ENCODE measurements at places on chromosomes 5 and 9. TPM values are rescaled to one million over a fixed set of nuclear protein-coding genes. Genes with fewer than 3 reads are reported as not detected.

Gene LCN10
- not detected for total RNA-seq

Gene EGFLAM
- 0.15 TPM for total RNA-seq

GRCh38 chr9:29928072-29928471 lies 2354.8 kb upstream of the C9orf72 start:
- H3K4me1 ChIP-seq: no peaks in the 10 kb centered on the region
- H3K27ac ChIP-seq: no peak overlapping the region
- no peak overlapping the region for H3K4me3 ChIP-seq
- H3K36me3 ChIP-seq: no peaks in the 10 kb centered on the region
- DNase-seq: peak; percentile 2
- no peaks in the 10 kb centered on the region for H3K27me3 ChIP-seq

DNA sequence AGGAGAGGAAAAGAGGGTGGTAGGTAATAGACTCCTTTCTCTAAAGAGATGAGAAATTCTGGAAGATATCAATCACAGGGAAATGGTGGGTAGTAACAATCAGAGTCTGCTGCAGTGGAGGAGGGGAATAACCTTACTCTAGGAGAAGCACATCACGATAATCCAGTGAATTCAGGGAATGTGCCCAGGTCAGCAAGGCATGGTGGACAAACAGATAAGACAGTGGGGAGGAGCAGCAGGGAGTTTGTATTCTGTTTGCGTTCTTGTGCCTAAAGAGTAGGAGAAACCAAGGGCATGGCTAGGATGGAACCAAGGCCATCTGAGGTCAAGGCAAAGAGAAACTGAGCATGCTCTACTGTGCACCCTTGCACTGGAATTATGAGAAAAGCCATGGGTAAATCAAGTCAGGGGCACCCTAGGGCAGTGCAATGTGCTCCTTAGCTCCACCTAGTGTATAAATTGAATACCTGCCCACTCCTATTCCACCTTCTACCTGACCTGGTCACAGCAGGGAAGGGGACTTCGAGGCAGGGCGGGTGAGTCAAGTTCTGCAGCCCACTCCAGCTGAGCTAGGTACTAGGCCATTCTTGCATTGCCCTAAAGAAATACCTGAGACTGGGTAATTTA lies 31.6 kb downstream of the RETREG1 start:
- no peaks in the 10 kb centered on the region for H3K27me3 ChIP-seq
- no peak overlapping the region for H3K27ac ChIP-seq
- no peaks in the 10 kb centered on the region for H3K36me3 ChIP-seq
- DNase-seq: no peak
- H3K4me1 ChIP-seq: no peaks in the 10 kb centered on the region
- no peak overlapping the region for H3K4me3 ChIP-seq

DNA sequence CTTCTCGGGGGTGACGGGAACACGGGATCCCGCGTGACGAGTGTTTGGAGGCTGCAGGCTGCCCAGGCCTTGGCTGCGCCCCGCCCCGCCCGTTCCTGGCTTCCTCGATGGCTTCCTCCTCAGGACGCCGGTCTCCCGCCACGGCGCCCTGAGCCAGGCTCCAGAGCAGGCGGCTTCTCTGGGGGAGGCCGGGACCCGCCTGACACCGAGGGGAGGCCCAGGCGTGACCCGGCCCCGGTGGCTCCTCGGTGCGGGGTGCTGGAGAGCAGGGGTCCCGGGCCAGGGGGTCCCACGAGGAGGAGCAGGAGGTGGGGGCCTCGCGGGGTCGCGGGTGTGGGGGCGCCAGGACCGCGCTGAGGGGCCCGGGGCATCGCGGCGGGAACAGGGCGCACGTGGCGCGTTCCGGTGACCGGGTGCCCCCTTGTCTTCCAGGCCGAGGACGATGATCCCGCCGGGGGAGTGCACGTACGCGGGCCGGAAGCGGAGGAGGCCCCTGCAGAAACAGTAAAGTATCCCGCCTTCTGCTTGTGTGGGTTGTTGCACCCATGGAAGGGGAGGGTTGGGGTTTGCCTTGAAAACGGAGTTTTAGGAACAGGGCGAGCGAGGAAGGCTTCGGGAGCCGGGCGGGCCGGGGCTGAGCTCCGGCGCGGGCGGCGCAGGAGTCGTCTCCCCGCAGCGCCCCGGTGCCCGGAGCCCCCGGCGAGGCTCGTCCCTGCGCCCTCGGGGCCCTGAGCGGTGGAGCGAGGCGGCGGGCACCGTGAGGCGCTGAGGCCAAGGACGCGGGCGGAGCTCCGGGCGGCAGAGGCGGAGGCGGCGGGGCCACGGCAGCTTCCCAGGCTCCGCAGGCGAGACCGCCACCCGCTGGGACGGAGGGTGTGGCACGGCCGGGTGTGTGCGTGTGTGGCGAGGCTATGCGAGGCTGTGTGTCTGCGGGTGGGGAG lies 22.2 kb downstream of the AHRR start:
- H3K4me1 ChIP-seq: no peaks in the 10 kb centered on the region
- H3K27ac ChIP-seq: no peak overlapping the region

- H3K27ac ChIP-seq: no peak overlapping the region
- no peak overlapping the region for H3K4me3 ChIP-seq
- H3K4me1 ChIP-seq: no peaks in the 10 kb centered on the region
- no peaks in the 10 kb centered on the region for H3K27me3 ChIP-seq
- no peaks in the 10 kb centered on the region for H3K36me3 ChIP-seq
Observed at GRCh38 chr9:20048985-20049384, 260.1 kb upstream of the SLC24A2 start.

DNA sequence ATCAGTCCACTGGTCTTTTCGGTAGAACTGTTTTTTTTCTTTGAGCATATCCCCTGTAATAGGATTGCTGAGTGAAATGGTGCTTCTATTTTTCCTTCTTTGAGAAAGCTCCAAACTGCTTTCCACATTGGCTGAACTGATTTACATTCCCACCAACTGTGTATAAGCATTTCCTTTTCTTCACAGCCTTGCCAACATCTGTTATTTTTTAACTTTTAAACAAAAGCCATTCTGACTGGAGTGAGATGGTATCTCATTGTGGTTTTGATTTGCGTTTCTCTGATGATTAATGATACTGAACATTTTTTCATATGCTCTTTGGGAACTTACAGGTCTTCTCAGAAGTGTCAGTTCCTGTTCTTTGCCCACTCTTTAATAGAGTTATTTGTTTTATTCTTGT lies 764.7 kb downstream of the MTRR start:
- H3K36me3 ChIP-seq: peaks cover 6% of the 10 kb centered on the region
- no peaks in the 10 kb centered on the region for H3K27me3 ChIP-seq
- no peak for DNase-seq
- H3K27ac ChIP-seq: no peak overlapping the region

- H3K4me3 ChIP-seq: no peak overlapping the region
- H3K36me3 ChIP-seq: no peaks in the 10 kb centered on the region
- H3K27me3 ChIP-seq: no peaks in the 10 kb centered on the region
- no peaks in the 10 kb centered on the region for H3K4me1 ChIP-seq
Observed at GRCh38 chr5:149464796-149465489, 85.9 kb upstream of the IL17B start.

All from neural progenitor cell (in vitro differentiated cells).